ENCODE measurements at places on chromosomes 13 and 19. TPM values are rescaled to one million over a fixed set of nuclear protein-coding genes. Genes with fewer than 3 reads are reported as not detected.

DNA sequence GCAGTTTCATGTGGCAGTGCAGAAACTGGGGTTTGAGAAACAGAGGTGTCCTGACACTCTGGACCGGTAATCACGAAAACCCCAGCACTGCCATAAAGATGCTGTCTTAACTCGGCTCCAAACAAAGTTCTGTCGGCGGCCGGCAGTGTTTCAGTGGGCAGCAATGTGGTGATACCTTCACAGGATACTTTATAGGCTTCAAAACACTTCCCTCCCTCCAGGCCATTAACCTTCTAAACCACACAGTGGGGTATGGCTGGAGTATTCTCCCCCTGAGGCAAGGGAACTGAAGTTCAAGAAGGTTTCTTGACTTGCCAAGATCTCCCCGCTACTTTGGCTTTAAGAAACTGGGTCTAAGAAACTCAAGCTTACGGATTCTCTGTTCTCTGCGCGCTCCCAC is 1.1 kb downstream of the RUBCNL start:
- H3K4me3 ChIP-seq, result peak overlapping the region; percentile 52
- no peak overlapping the region for H3K27ac ChIP-seq
- H3K27me3 ChIP-seq, result peaks cover 28% of the 10 kb centered on the region
- no peak for DNase-seq
- no peaks in the 10 kb centered on the region for H3K36me3 ChIP-seq

The ZNF586 gene
- 35.4 TPM for total RNA-seq

The CLEC17A gene
- 0.50 TPM for total RNA-seq

GRCh38 chr19:41619018-41619556 is 7.8 kb downstream of the CEACAM4 start:
- no peaks in the 10 kb centered on the region for H3K27me3 ChIP-seq
- no peak overlapping the region for H3K4me3 ChIP-seq
- H3K4me1 ChIP-seq, result no peaks in the 10 kb centered on the region
- no peaks in the 10 kb centered on the region for H3K36me3 ChIP-seq
- no peak overlapping the region for H3K27ac ChIP-seq

The SIGLEC12 gene
- total RNA-seq, result 0.06 TPM

DNA sequence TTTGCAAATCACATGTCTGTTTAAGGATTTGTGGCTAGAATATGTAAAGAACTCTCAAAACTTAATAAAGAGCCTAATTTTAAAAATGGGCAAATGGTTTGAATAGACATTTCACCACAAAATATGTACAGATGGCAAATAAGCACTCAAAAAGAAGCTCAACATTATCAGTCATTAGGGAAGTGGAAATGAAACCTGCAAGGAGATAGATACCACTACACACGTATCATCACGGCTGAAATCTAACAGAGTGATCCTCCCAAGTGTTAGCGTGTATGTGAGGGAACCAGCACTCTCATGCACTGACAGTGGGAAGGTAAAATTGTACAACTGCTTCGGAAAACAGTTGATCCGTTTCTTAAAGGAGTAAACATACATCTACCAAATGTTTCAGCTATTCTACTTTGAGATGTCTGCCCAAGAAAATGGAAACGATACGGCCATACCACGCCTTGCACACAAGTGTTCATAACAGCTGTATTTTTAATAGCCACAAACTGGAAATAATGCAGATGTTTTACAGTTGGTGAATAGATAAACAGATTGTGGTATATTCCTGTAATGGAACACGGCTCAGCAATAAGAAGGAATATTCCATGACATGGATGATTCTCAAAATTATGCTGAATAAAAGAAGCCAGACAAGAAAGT is 14.5 kb downstream of the ARHGEF7 start:
- no peak for DNase-seq
- H3K27me3 ChIP-seq, result no peaks in the 10 kb centered on the region
- no peaks in the 10 kb centered on the region for H3K36me3 ChIP-seq
- no peak overlapping the region for H3K4me3 ChIP-seq
- H3K4me1 ChIP-seq, result no peaks in the 10 kb centered on the region
- H3K27ac ChIP-seq, result no peak overlapping the region

- peaks cover 38% of the 10 kb centered on the region for H3K36me3 ChIP-seq
- peaks cover 1% of the 10 kb centered on the region for H3K27me3 ChIP-seq
- H3K4me3 ChIP-seq, result no peak overlapping the region
- no peak for DNase-seq
- H3K27ac ChIP-seq, result no peak overlapping the region
Observed at GRCh38 chr19:29672933-29673336, 7.7 kb downstream of the PLEKHF1 start.

The COL5A3 gene
- 11.6 TPM for total RNA-seq

DNA sequence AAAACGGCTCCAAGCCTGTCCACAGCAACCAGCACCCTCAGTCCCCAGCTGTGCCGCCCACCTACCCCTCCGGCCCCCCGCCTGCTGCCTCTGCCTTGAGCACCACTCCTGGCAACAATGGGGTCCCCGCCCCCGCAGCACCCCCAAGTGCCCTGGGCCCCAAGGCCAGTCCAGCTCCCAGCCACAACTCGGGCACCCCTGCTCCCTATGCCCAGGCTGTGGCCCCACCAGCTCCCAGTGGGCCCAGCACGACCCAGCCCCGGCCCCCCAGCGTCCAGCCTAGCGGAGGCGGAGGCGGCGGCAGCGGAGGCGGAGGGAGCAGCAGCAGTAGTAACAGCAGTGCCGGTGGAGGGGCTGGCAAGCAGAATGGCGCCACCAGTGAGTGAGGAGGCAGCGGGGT is 10.6 kb downstream of the CNOT3 start:
- DNase-seq, result no peak
- no peak overlapping the region for H3K27ac ChIP-seq
- no peak overlapping the region for H3K4me3 ChIP-seq
- no peaks in the 10 kb centered on the region for H3K27me3 ChIP-seq
- H3K36me3 ChIP-seq, result peaks cover 100% of the 10 kb centered on the region
- no peaks in the 10 kb centered on the region for H3K4me1 ChIP-seq

The ZNF540 gene
- 10.7 TPM for total RNA-seq

The NFIX gene
- total RNA-seq, result 61.8 TPM

The GPR42 gene
- total RNA-seq, result not detected

- peak overlapping the region; percentile 61 for H3K27ac ChIP-seq
- peak; percentile 11 for DNase-seq
- H3K4me3 ChIP-seq, result no peak overlapping the region
Observed at GRCh38 chr19:1935484-1936208, 5.3 kb upstream of the CSNK1G2 start.

The SERTM1 gene
- total RNA-seq, result 14.3 TPM

DNA sequence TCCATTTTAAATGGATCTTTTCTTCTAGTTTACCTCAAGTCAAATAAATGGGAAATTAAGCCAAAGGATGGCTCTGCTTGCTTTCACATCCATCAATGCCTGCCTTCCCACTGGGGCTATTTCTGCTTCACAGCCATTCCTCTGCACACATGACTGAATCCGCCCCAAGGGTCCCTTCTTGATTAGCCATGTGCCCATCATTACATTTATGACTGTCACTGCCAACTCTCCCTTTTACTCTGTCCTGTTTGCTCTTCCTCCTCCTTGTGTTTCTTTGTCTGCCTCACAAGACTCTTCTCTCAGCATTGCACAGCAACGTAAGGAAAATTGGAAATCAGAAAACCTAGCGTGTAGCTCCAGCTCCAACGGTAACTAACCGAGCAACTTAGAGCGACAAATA is 410.2 kb downstream of the TBC1D4 start:
- H3K4me3 ChIP-seq, result no peak overlapping the region
- no peaks in the 10 kb centered on the region for H3K36me3 ChIP-seq
- H3K4me1 ChIP-seq, result no peaks in the 10 kb centered on the region
- no peak overlapping the region for H3K27ac ChIP-seq

GRCh38 chr13:99376132-99376531 is 68.9 kb upstream of the GPR183 start:
- no peaks in the 10 kb centered on the region for H3K4me1 ChIP-seq
- H3K4me3 ChIP-seq, result no peak overlapping the region
- DNase-seq, result no peak

- DNase-seq, result no peak
- no peak overlapping the region for H3K27ac ChIP-seq
- no peak overlapping the region for H3K4me3 ChIP-seq
- H3K27me3 ChIP-seq, result no peaks in the 10 kb centered on the region
Observed at GRCh38 chr19:7013678-7014077, 7.6 kb downstream of the MBD3L2B start.

DNA sequence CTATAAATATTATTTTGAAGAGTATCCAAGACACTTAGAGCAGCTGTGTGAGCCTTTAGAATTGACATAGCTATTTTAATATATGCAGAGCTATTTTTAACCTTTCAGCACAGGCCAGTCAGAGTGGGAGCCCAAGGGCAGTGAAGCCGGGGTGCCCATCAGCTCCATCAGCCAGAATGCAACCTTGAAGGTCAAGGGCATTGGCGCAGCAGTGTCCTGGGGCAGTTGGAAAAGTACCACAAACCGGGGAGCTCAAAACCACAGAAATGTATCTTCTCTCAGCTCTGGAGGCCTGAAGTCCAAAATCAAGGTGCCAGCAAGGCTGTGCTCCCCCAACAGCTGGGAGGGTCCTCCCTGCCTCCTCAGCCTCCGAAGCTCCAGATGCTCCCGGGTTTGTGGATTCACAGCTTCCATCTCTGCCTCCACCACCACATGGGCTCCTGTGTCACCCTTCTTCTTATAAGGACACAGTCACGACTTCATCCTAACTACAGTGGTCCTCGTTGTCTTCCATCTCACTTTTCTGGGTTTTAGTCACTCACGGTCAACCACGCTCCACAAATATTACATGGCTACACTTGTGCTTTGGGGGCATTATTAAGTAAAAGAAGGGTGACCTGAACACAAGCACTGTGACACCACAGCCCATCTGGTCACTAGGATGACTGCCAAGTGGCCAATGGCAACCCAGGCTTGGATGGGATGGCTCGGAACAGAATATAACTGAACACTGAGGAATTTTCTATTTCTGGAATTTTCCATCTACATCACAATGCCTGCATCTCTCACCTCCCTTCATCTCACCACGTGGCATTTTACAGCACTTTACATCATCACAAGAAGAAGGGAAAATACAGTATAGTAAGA is 15.9 kb upstream of the GAS6 start:
- H3K36me3 ChIP-seq, result no peaks in the 10 kb centered on the region
- H3K4me1 ChIP-seq, result peaks cover 24% of the 10 kb centered on the region
- H3K4me3 ChIP-seq, result no peak overlapping the region
- no peak overlapping the region for H3K27ac ChIP-seq
- DNase-seq, result no peak

DNA sequence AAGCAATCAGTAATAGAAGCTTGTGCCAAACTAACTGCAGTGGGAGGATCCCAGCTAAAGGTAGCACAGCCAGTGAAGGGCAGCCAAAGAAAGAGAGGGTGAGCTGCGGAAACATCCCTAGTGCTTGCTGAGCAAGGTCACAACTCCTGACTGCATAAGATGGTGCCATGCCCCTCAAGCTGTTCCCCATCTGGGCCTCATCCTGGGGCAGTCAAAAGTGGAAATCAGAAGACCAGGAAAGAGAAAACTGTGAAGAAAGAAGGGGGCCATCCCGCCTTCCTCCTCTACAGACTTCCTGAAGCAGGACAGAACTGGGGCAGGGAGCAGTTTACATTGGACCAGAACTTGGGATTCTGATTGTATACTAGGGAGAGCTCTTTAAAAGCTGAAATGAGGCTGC is 159.2 kb downstream of the TNFSF13B start:
- no peak overlapping the region for H3K4me3 ChIP-seq
- H3K27me3 ChIP-seq, result no peaks in the 10 kb centered on the region
- DNase-seq, result no peak
- no peaks in the 10 kb centered on the region for H3K4me1 ChIP-seq
- H3K27ac ChIP-seq, result no peak overlapping the region

The TSC22D1 gene
- total RNA-seq, result 349 TPM

GRCh38 chr13:20822406-20822805 is 48.6 kb upstream of the EEF1AKMT1 start:
- no peak overlapping the region for H3K27ac ChIP-seq
- no peak for DNase-seq
- H3K36me3 ChIP-seq, result no peaks in the 10 kb centered on the region
- H3K4me3 ChIP-seq, result no peak overlapping the region

DNA sequence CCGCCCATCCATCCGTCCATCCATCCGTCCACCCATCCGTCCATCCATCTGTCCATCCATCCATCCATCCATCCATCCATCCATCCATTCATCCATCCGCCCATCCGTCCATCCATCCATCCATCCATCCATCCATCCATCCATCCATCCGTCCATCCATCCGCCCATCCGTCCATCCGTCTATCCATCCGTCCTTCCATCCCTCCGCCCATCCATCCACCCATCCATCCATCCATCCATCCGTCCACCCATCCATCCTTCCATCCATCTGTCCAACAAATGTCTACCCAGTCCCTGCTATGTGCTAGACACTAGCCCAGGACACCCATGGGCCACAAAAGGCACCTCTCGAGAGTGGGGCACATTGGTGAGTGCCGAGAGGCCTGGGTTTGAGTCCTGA is 15.7 kb downstream of the LRRC4B start:
- no peak overlapping the region for H3K4me3 ChIP-seq
- no peak for DNase-seq
- peaks cover 59% of the 10 kb centered on the region for H3K36me3 ChIP-seq
- no peaks in the 10 kb centered on the region for H3K27me3 ChIP-seq

- H3K27me3 ChIP-seq, result peaks cover 85% of the 10 kb centered on the region
- peaks cover 15% of the 10 kb centered on the region for H3K4me1 ChIP-seq
- no peaks in the 10 kb centered on the region for H3K36me3 ChIP-seq
- H3K4me3 ChIP-seq, result no peak overlapping the region
- H3K27ac ChIP-seq, result no peak overlapping the region
- DNase-seq, result no peak
Observed at GRCh38 chr19:45598267-45599001, 3.6 kb downstream of the GPR4 start.

The ZNF430 gene
- 21.2 TPM for total RNA-seq

Data from spinal cord (tissue), 10 donors.